ENCODE measurements at places on chromosomes 4 and X. TPM values are rescaled to one million over a fixed set of nuclear protein-coding genes. Genes with fewer than 3 reads are reported as not detected.
A peak's percentile ranks its signal among the peaks of the same experiment; 100 is the strongest.

The SHISA3 gene
- not detected for total RNA-seq

The DTHD1 gene
- not detected for total RNA-seq

The TCEAL1 gene
- 30.9 TPM for total RNA-seq

The GLRA2 gene
- total RNA-seq, result not detected

The SLC38A5 gene
- total RNA-seq, result 4.2 TPM

The BTK gene
- total RNA-seq, result not detected

The TSPAN7 gene
- not detected for total RNA-seq

The CPLX1 gene
- not detected for total RNA-seq

The PHOX2B gene
- not detected for total RNA-seq

The TRPC5OS gene
- total RNA-seq, result not detected

The SLC6A14 gene
- not detected for total RNA-seq

The PPM1K gene
- 38.4 TPM for total RNA-seq

The USP17L12 gene
- total RNA-seq, result not detected

The GRIA3 gene
- 8.1 TPM for total RNA-seq

DNA sequence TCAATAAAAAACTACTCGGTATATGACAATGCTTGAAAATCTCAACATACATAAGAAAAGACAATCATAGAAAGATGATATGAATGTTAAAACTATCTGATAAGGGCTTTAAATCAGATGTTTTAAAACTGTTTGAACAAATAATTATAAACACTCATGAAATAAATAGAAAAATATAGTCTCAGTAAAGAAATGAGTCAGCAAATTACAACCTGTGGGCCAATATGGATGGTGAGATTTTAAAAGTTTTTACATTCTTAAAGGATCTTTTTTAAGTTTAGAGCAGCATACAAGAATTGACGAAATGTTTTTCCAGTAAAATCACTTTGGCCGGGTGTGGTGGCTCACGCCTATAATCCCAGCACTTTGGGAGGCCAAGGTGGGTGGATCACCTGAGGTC is 83.1 kb downstream of the TEX11 start:
- DNase-seq, result no peak

DNA sequence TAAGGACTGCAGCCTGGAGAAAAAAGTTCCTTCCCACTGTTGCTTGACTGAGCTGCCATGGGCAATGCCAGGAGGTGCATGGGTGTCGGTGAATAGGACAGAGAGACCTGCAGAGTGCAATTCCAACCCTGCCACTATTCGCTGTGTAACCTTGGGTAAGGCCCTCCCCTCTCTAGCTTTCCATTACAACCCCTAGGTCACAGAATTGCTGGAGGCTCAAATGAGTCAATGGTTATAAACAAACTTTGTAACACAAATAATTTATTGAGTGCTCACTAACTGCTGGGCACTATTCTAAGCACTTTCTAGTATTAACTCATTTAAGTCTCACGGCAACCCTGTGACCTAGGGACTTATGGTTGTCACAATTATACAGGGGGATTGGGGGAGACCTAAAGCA is 37.8 kb downstream of the PJA1 start:
- DNase-seq, result no peak

DNA sequence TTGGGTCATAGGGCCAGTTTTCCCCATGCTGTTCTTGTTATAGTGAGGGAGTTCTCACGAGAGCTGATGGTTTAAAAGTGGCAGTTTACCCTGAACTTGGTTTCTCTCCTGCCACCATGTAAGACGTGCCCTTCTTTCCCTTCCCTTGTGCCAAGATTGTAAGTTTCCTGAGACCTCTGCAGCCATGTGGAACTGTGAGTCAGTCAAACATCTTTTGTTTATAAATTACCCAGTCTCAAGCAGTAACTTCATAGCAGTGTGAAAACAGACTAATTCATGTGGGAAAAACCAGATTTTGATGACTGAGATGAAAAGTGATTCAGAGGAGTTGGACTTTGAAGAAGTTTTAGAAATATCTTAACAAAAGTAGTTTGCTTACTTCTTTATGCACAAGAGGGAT is 101.4 kb downstream of the ARHGAP10 start:
- DNase-seq, result peak; percentile 71

DNA sequence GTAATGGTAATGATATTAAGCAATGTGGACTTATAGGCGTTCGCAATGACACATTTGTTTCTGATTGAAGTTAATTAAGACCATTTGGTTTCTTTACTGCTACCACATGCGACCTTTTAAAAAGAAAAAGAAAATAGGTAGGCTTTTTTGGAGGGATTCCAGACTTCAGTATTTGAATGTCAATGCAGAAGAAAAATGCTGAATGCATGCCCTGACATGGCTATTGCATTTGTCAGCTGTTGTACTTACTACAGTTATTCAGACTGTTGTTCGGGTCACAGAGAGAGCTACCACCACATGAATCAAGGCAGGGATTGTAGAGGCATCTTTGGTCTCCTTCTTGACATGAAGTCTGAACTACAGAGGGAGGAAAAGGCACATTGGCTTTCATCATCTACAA is 163.7 kb downstream of the CORIN start:
- DNase-seq, result no peak

DNA sequence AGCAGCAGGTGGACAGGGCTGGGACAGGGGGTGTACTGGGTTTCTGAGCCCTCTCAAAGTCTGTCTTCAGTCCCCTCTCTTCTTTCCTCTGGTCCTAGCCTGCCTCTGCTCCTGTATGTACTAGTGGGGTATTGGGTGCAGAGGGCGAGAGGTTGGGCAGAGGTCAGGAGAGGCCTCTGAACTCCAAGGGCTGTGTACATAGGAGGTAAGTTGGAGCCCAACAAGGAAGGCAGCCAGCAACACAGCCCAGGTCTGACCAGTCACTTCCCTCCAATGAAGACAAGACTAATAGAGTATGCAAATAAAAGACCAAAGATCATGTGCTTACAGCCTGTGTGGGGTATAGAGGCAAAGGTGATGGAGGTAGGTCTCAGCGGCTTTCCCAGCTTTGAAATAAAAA is at the start of gene PFKFB1:
Gene PFKFB1, minus strand, starts transcription at position 90 of the 400 bp plus-strand sequence. CDS start 181 bp downstream, outside the sequence.
- DNase-seq, result no peak

GRCh38 chr4:95087657-95088455 is 330.1 kb downstream of the BMPR1B start:
- DNase-seq, result peak; percentile 46

- DNase-seq, result peak; percentile 49
Measured at GRCh38 chrX:68511255-68511654, 12.4 kb downstream of the YIPF6 start.

DNA sequence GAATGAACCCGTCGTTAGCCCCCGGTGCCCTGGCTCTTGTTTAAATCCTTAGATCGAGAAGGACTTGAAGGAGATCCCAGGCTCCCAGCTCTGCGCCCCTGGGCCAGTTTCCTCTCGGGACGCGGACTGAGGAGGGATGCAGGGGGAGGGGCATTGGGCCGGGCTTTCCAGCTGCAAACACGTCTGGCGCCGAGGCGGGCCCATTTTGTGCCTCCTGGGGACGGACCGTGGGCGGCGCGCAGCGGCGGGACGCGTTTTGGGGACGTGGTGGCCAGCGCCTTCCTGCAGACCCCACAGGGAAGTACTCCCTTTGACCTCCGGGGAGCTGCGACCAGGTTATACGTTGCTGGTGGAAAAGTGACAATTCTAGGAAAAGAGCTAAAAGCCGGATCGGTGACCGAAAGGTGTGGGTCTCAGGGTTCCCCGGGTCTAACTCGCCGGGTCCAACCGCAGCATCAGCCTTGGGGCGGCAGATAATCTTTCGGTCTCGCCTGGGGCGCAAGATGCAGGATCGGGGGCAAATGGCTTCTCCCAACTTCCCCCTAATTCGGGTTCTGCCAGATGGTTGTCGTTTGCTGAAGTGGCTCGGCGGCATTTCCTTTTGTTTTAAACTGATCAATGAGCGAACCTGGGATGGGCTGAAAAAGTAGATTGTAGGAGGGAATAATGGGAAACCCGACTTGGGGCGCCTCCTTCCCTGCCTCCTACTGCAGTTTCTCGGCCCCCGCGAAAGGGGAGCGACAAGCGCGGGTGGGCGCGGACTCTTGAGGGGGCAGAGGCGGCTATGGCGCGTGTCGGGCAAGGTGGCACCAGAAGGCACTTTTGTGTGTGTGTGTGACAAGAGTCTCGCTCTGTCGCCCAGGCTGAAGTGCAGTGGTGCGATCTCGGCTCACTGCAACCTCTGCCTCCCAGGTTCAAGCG is 2.9 kb downstream of the PDGFRA start:
- peak; percentile 76 for DNase-seq

DNA sequence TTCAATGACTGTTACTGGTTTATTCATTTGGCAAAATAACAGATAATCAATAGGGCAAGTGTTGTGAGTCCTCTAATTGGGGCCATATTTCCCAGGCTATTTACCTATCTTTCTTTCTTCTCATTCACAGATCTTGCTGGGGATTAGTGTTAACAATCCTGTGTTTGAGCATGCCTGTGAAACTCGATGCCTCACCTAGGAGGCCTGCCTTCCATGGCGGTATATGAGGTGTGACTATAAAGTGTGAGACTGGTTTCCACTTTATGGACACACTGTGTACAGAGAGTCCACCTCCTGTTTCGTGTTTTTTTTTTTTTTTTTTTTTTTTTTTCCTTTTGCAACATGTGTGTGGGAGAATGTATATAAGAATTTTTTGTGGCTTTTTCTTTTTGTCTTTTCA is 199.3 kb downstream of the BMPR1B start:
- DNase-seq, result no peak

DNA sequence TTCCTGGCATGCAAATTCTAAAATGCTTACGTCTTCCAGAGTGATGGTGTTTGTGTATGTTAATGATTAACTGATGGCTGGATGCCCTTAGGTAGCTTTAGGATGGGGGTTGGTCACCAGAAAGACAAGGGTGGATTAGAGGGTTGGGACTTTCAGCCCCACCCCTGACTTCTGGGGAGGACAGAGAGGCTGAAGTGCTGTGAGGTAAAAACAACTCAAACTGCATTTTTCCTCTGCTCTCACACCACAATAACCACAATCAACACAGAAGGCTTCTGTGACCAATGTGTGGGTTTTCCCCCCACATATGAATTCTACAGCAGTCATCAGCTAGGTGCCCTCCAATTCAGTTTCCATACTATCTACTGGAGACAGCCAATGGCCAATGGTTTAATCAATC is 18.7 kb upstream of the DDIT4L start:
- DNase-seq, result no peak

- DNase-seq, result no peak
Measured at GRCh38 chrX:23978491-23978890, 48.5 kb downstream of the KLHL15 start.

- DNase-seq, result no peak
Measured at GRCh38 chr4:129111919-129112318, 16.0 kb downstream of the C4orf33 start.

- peak; percentile 4 for DNase-seq
Measured at GRCh38 chr4:22014222-22014741, 65.7 kb upstream of the KCNIP4 start.

Data from fibroblast of villous mesenchyme (primary cell).